Sigmoid colon (tissue), 7 donors: ENCODE measurements at places on chromosomes 4 and X. TPM values are rescaled to one million over a fixed set of nuclear protein-coding genes. Genes with fewer than 3 reads are reported as not detected.

Gene TMEM184C
- polyA plus RNA-seq, result 6.0 TPM

Gene CYLC1
- not detected for polyA plus RNA-seq

Gene NXF2B
- polyA plus RNA-seq, result not detected

Gene NPNT
- polyA plus RNA-seq, result 3.0 TPM

Gene CENPVL2
- not detected for polyA plus RNA-seq

Gene DOK7
- not detected for polyA plus RNA-seq

Gene GNRHR
- not detected for polyA plus RNA-seq

Gene TMPRSS11D
- not detected for polyA plus RNA-seq

Gene AMELX
- polyA plus RNA-seq, result not detected

Gene ARAF
- polyA plus RNA-seq, result 48.0 TPM

Gene TNMD
- 0.38 TPM for polyA plus RNA-seq

Gene NIPAL1
- polyA plus RNA-seq, result 8.6 TPM

Gene CLDN34
- not detected for polyA plus RNA-seq

Gene FOXR2
- polyA plus RNA-seq, result not detected

Gene TMPRSS11B
- 1.2 TPM for polyA plus RNA-seq

Gene PALLD
- 72.1 TPM for polyA plus RNA-seq

Gene CYSLTR1
- polyA plus RNA-seq, result 0.60 TPM

Gene NHS
- under 0.01 TPM for polyA plus RNA-seq

Gene GIMD1
- not detected for polyA plus RNA-seq

Gene TMSB15A
- polyA plus RNA-seq, result 1.4 TPM

Gene SLC26A1
- not detected for polyA plus RNA-seq
